ENCODE measurements at places on chromosomes 16 and 17.

GRCh38 chr17:77744066-77744988, 214.2 kb upstream of the TNRC6C start:
- DNase-seq, result no peak

DNA sequence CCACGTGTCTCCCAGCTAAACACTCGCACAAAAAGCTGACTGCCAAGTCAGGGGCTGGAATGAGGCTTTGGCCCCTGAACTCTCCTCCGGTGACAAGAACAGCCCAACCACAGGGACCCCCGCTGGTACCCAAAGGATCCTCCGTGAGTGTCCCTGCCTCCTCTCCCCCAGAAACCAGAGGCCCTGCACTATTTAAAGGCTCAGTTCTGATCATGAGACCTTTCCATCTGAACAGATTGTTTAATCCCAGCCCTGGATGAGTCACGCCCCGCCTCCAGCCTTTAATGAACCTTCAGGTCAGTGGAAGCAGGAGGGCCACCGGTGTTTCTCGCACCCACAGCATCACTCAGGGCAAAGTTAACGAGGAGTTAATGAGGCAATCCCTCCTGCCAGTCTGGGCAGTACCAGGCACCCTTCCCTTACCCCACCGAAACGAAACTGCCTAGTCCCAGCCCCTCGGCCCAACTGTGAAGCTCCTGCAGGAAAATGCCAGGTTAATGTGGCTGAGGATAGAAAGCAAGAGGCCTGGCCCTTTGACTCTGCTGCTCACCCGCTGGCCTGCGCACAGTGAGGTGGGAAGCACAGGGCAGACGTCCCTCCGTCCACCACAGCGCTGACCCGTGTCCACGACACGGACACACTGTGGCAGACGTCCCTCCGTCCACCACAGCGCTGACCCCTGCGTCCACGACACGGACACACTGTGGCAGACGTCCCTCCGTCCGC, 32.4 kb downstream of the TIMM22 start:
- no peak for DNase-seq

- DNase-seq, result no peak
Observed at GRCh38 chr17:2929881-2930533, 133.4 kb downstream of the OR1D5 start.

- no peak for DNase-seq
Observed at GRCh38 chr16:23908790-23909189, 73.0 kb downstream of the PRKCB start.

GRCh38 chr16:53042235-53042701, 10.4 kb downstream of the CHD9NB start:
- no peak for DNase-seq

DNA sequence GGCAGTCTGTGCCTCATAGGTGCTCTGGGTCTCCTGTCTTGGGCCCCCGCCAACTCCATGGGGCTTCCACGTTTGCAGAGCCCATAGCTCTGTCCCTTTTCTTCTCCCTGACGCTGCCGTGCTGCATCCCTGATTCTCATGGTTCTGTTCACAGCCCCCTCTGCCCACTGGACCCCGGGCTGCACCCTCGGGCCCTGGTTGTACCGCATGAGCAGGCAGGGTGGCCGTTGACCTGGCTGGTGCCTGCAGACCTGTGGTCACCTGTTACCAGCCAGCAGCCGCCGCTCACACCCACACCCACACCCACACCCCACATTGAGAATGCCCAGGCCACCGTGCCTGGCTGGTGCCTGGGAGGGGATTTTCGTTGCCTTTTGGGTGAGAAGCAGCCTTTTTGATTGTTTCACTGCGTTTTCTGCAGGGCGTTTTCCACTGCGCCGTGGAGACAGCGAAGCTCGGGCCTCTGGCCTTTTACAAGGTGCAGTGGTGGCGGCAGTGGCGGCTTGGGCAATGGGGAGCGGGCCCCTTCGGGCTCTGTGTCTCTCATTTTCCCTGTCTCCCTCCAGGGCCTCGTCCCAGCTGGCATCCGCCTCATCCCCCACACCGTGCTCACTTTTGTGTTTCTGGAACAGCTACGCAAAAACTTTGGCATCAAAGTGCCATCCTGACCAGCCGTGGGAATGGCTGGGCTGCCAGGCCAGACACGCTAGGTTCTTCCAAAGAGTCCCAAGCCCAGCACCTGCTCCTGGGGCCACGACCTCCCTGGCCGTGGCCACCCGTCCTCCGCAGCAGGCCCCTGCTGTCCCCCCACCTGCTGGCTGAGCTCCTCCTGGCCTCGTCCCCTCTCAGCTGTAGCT, 7.6 kb downstream of the SLC25A10 start:
- DNase-seq, result no peak

DNA sequence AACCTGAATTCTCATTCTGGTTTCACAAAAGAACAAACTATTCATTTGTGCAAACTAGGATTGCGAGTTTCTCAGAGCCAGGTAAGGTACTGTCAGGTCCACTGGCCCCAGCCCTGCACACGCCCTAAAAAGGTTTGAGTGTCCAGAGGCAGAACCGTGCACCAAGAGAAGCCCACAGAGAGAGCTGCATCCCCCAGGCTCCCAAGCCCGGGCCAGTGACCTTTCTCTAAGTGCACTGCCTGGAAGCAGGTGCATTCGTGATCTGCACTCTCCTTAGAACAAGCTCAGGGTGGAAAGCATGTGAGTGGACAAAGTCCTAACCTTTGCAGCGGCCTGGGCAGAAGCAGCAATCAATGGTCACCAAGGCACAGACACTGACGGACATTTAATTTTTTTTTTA, 26.8 kb downstream of the MEAK7 start:
- no peak for DNase-seq

DNA sequence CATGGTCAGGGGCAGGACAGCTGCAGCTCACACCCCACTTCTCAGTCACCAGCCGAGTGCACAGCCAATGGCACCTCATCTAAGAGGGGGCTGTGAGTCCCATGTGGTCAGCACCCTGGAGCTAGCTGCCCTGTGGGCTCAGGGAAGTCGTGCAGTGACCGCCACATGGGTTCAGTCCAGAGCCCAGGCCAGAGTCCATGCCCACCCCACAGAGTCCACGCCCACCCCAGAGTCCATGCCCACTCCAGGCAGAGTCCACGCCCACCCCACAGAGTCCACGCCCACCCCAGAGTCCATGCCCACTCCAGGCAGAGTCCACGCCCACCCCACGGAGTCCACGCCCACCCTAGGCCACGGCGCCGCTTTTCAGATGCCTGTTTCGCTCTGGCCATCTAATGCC, 24.1 kb downstream of the SLC7A5 start:
- no peak for DNase-seq

DNA sequence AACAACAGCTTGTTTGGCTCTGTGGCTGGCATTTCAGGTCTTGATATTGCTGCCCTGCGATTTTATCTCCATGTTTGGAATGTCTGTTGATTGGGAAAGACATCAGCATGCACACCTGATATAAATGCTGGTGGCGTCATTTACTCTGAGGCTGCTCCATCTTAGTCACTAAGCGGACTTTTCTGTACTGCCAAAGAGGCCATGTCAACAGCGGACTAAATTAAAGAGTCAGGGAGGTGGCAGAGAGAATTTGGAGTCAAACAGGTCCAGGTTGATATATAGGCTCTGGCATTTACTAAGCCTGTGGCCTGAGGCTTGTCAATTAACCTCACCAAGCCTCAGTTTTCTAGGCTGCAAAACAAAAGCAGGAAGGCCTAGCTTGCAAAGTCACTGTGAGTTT, 6.2 kb downstream of the RBFOX1 start:
- DNase-seq, result no peak

DNA sequence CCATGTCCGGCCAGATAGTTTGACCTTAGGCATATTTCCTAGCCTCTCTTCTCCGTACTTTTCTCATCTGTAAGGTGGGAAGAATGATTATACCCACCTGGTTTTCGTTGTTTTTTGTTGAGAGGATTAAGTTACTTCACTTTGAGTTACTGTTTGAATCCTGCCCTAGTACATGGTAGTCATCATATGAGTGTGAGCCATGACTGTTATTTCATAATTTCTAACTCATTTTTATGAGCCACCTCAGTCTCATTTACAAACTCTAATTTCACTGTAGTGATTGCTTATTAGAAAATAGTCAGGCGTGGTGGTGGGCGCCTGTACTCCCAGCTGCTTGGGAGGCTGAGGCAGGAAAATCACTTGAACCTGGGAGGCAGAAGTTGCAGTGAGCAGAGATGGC, 45.1 kb downstream of the YPEL2 start:
- DNase-seq, result peak; percentile 40

DNA sequence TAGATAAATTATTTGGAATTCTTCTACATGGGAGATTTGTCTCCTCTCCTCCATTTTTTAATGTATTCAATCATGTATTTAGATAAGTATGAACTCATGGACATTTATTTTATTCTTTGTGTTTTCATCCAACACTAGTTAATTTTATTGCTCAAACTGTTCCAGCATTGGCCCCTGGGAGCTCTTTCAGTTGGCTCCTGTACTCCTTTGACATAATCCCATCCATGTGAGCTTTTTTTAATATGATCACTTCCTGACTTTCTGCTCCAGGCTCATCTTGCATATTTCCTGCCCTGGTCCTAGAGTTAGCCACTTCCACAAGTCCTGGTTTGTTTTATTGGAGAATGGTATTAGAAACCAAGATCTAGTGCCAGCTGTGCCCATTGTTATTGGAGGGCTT, 419.0 kb upstream of the CDH11 start:
- no peak for DNase-seq

DNA sequence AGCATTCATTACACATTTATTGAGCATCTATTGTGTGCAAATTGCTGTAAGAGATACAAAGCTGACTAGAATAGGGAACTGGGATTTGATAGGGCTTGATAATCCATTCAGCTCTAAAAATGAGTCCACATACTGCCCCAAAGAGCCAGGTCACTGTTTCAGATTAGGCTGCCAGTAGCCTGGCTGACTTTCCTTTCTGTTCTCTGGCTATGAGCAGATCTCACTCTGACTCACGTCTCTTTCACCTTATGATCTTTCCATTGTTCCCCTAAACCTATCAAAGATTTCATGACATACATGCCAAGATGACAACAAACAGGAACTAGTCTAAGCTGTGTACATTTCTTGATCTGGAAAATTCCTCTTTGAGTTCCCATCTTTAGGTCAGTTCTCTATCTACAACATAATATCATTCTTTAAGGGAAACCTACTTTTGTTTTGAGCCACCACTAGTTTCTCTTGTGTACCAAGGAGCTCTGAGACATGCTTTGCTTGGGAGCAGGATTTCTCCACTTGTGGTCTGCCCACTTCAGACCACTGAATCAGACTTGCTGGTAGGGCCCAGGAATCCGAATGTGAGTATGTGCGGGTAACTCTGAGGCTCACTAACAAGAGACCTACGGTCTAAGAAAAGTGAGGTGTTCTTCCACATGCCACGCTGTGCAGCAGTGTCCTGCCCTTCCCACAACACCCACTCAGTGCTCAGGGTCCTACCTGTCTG, 40.9 kb upstream of the ICAM2 start:
- DNase-seq, result peak; percentile 72

- no peak for DNase-seq
Observed at GRCh38 chr16:11587643-11588247, 1.0 kb upstream of the LITAF start.

DNA sequence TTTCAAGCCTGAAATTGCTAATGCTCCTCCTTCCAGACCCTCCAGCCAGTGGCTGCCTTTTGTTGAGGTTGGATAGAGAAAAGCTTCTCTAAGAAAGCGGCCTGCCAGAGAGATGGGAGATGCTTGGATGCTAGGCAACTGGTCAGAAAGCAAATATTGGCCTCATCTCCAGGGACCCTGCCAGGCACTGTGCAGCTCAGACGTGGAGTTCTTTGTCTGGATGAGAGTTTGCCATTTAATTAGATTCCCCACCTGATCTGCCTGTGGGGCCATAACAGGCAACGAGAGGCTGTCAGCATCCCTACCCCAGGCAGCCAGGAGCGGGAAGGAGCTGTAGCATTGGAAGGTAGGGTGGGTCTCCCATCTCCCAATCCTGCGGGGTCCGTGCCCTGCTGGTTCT, 52.7 kb downstream of the ASIC2 start:
- DNase-seq, result no peak

GRCh38 chr16:71473891-71474290, 11.8 kb upstream of the ZNF23 start:
- DNase-seq, result no peak

DNA sequence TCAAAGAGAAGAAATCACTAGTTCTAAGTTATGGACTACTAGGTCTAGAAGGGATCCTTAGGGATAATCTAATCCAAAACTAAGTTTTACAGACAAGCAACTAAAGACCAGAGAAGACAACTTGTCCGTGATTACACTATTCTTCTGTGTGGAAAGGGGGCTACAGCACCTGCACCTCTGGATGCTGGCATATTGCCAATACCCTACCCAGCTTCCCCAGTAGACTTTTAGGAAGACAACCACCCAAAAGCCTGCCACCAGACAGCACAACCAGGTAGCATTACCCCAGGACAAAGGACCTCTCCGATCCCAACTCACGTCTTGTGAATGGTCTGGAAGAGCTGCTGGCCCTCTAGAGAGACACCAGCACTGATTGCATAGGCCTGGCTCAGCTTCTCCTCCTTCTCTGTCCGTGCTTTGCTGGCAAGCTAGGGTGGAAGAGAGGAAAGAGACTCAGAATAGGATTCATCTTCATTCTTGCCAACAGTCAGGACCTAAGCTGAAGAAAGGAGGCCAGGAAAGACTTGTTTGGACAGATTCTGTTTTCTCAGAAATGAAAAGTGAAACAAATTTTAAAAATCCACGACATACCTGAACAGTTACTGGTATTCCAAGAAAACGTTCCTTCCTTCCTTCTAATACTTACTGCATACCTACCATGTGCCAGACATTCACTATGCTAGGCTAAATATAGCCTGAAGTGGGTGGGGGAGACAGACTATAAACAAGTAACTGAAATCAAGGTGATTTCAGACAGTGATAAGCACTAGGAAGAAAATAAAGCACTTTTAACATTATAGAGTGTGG, 25.3 kb upstream of the TMEM101 start:
- DNase-seq, result no peak

DNA sequence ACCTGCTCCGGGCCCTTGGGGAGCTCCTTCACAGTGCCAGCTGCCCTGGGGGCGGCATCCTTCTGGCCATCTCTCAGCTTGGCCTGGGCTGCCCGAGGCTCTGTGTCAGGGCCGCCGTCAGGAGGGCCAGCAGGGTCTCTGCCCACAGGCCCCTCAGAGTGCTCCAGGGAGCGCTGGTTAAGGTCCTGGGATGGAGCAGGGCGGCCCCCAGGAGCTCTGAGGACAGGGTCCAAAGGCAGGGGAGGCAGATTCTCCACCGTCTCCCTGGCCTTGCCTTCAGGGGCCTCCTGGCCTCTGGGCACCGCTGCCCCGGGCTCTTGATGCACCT, 7.2 kb downstream of the NDUFAF8 start:
- DNase-seq, result no peak

GRCh38 chr16:31148281-31148728, 1.6 kb downstream of the PRSS36 start:
- no peak for DNase-seq

DNA sequence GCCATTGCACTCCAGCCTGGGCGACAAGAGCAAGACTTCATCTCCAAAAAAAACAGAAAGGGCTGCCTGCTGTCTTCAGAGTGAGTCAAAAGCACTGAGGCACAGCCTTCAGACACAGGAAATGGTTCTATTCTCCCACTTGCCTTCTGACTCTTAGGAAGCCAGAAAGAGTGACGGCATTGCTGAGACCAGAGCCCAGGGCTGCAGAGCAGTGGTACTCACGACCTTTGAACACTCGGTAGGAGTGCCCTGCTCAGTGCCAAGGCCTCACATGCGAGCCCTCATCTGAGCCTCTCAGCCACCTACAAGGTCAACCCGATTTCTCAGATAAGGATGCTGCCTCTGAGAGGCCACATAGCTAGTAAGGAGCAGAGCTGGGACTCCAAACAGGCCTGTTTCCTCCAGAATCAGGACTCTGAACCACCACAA, 3.5 kb upstream of the ITGAE start:
- no peak for DNase-seq
